ENCODE measurements at places on chromosomes 4 and X.

DNA sequence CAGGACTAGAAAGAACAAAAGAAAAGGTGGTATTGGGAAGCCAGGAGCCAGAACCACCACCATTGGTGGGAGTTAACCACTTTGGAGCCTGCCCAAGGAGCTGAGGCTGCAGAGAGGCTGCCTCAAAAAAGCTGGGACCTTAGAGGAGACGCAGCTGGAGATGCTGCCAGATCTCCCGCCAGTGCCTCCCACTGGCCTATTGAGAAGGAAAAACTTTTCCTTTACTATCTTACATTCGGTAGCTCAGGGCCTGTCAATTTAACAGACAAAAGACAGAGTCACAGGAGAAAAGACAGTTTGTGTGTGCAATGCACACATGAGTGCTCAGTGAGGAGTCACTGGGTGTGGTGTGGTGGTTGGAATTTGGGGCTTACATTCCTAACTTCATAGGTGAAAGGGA, 52.4 kb upstream of the HPSE start:
- DNase-seq: no peak

- no peak for DNase-seq
Measured at GRCh38 chrX:675955-676295, 45.3 kb downstream of the SHOX start.

- no peak for DNase-seq
Measured at GRCh38 chr4:173857828-173858227, 327.8 kb upstream of the HAND2 start.

DNA sequence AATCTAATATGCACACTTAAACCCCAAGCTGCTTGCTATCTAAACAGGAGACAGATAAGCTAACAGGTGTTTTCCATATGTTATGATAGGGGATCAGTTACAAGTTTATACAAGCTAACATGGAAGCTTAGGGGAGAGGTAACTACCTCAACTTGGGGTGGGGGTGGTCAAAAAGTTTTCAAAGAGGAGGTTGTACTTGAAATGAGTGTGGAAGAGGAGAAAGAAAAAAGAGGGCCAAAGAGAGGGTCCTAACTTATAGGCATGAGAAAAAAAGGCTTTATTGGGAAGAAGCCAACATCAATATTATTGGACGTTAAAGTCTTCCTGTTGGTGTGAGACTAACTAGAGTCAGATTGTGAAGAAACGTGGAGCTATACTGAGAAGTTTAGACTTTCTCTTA, 205.9 kb downstream of the NDST4 start:
- DNase-seq: no peak

DNA sequence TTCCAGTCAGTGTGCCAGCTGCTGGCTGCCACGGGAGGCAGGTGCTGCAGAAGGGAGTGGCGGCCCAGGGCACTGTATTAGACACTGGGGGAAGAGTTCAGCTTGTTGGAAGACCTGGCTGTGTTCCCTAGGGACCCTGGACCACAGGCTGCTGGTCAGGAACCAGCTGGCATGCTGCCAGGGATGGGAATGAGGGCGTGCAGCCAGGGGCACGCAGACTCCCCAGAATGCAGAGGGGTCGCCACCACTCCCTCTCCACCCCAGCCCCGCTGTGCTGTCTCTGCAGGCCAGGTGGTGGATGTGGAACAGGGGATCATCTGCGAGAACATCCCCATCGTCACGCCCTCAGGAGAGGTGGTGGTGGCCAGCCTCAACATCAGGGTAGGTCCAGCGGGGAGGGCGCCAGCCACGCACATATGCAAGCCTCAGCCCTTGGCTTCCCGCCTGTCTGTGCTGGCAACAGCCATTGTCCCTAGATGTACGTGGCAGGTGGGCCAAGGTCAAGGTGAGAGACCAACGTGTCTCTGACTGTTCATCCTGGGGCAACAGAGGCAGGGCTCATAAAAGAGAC, 12.3 kb downstream of the ABCD1 start:
- no peak for DNase-seq

GRCh38 chr4:139392797-139393196, 61.1 kb upstream of the RAB33B start:
- no peak for DNase-seq

DNA sequence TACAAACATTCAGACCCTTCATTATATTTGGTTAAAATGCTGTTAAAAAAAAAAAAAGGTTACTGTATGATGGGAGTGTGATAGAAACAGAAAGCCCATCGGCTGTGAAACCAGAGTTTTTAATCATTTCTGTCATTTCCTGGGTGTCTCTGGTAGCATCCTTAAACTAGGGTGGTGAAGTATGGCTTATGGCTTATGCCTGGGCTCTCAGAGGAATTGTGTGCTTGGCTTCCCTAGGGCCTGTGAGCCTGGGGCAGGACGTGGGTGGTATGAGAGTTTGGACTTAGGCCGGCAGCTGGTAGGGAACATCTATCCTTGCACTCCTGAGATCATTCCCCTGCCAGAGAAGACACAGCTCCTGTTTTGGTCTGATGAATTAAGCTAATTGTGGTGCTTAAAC, 52.2 kb downstream of the DCUN1D4 start:
- no peak for DNase-seq

DNA sequence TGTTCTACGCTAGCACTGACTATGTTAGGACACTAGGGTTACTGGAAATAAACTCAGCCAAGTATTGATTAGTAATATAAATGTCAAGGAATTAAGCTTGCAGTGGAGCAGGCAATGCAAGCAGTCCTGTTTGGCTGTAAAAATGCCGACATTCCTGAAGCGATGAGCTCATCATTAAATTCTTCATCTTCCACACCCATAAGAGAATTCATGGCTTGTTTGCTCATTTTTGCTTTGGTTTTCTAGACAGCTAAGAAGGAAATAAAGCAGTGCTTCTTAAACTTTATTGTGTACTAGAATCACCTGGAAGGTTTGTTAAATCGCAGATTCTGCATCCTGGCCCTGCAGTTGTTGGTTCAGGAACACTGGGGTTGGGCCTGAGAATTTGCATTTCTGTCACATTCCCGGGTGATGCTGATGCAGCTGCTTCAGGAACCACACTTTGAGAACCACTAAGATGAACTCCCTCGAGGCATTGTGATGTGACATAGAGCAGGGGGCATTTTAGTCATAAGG, 17.8 kb downstream of the ANXA3 start:
- peak; percentile 66 for DNase-seq

DNA sequence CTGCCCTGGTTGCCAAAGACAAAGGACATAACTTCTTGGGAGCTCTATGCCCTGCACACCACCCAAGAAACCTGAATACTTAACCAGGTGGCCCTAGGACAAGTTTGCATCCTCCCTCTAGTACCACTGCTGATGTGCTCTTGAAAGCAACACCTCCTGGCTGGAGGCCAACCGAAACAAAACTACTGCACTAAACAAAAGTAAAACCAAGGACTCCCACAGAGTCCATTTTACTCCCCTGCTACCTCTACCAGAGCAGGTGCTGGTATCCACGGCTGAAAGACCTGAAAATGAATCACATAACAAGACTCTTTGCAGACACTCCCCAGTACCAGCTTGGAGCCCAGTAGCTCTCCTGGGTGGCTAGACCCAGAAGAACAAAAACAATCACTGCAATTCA, 941.8 kb downstream of the RAPGEF2 start:
- DNase-seq: no peak
